ENCODE measurements at places on chromosomes 3 and 15.

- DNase-seq: peak; percentile 10
These were observed 33.8 kb downstream of the GLCE start for GRCh38 chr15:69194025-69194827.

DNA sequence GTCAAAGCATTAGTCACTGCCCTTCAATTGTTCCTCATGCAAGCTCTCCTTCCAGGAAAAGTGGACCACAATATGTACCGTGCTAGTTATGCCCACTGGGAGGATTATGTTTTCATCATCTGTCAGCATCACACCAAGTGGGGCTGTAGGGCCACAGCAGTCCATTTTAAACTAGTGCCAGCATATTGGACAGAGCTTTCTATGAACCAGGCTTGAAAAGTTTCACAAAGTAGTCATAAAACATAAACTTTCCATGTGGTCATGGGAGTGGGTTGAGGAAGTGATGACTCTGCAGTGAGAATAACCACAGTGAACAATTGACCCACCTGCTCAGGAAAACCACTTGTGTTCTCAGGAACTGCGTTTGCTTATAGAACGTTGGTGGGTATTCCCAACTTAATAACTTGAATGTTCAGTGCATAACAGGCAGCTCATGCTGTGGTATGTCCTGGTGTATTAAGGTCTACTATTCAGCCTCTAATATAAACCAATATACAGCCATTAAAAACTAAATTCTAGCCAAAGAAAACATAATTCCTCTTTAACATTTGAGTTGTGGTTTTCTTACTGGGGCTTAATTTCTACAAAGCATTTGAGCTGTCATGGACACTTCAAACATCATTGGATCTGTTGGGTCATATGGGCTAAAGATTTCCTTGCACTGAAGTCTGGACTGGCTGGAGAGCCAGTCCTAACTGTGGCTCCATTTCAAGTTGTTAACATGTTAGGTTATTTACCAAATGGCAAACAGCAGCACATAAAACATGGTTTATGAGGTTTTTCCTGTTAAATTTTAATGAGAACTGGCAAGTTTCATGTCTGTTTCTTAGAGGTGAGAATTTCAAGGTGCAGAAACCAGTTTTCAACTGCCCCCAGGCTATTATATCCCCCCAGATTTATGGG is 274.1 kb downstream of the OTOL1 start:
- DNase-seq: no peak

DNA sequence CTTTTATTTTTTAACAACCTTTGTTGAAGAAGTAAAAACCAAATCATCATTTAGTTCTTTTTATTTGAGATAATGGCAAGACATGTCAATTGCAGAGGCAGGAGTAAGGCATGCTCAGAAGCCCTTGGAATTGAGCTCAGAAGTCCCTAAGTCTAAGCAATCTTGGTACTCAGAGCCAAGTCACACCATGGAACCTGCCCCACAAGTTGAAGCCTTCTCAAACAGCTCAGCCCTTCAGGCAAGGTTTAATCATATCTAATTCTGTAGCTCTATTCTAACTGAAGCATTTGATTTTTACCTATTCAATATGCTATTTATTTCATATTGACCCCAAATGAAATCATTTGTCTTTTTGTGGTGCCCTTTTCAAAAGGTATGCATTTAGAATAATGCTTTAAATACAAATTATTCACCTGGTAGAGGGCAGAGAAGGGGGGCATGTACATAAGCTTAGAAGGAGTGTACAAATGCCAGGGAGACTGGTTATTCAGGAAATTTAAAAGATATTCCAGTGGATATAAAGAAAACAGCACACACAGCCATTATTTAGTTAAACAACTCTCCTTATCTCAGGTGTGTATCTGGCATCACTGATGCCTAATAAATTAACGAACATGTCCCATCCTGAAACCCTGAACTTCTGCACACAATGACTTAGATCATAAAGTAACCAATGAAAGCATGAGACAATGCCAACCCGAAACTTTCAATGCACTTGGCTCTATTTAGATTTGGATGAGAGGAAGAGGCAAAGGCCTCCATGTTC is 26.2 kb upstream of the TOP2B start:
- no peak for DNase-seq

DNA sequence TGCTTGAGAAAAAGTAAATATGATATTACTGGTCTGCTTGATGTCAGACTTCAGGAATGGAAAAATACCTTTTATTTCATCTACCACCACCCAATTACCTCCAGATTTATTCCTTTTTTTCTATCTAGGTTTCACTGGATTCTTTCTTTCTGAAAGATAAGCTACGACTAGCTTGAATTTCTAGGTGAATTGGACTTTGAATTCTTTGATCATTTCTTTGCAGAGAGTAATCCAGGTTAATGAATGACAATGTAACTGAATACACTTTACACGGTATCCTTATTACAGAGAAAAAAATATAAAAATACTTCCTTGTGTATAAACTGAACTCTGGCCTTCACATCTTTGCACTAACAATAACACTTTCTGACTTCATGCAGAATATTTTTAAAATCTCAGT is 59.5 kb upstream of the TRPC1 start:
- no peak for DNase-seq

Measured in muscle of back (tissue), 13 donors.